NCI-H1105 treated with DMSO at 0.1 percent for 48 hours (cell line): ENCODE measurements at places on chromosomes 4 and X.

GRCh38 chr4:93879919-93880318 lies 51.4 kb downstream of the ATOH1 start:
- no peak for DNase-seq

DNA sequence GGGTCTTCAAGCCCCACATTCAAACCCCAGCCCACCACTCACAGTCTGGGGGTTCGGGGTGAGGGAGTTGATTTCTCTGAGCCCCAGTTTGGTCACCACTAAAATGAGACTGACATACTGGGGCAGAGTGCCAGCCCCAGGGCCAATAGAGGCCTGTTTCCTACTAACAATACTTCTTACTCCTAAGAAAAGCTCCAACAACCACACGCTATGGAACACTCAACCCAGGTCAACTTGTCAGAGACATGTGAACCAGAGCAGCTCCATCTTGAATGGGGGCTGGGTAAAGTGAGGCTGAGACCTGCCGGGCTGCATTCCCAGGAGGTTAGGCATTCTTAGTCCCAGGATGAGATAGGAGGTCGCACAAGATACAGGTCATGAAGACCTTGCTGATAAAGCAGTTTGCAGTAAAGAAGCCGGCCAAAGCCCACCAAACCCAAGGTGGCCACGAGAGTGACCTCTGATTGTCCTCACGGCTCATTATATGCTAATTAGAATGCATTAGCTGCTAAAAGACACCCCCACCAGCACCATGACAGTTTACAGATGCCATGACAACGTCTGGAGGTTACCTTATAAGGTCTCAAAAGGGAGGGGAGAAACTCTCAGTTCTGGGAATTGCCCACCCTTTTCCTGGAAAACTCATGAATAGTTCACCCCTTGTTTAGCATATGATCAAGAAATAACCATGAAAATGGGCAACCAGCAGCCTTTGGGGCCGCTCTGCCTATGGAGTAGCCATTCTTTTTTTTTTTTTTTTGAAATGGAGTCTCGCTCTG lies 26.6 kb upstream of the HTRA3 start:
- DNase-seq, result no peak

GRCh38 chrX:73827406-73827805 lies 264.4 kb downstream of the CHIC1 start:
- no peak for DNase-seq

- DNase-seq, result no peak
These were observed 176.7 kb downstream of the SHROOM3 start for GRCh38 chr4:76611616-76612207.

DNA sequence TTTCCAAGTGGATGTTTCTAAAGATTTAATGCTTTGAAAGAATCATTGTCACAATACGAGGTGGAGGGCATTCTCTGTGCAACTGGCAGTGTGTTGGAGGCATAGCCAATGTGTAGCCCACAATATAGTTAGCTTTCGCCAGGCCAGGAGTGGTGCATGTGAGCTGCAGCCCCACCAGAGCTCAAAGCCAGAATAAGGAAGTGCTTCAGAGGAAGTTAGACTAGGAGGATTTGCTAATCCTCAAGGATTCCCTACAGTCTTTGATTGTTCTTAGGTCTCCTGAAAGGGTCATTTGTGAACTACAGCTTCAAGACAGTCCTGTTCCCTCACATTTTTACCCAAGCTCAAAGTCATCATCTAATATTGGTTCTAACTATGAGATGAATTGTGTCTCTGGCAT lies 16.4 kb downstream of the TRPC5OS start:
- no peak for DNase-seq

- DNase-seq, result no peak
These were observed 184.2 kb downstream of the DHRSX start for GRCh38 chrX:2316534-2316933.
